ENCODE measurements at places on chromosomes 1 and 21.

DNA sequence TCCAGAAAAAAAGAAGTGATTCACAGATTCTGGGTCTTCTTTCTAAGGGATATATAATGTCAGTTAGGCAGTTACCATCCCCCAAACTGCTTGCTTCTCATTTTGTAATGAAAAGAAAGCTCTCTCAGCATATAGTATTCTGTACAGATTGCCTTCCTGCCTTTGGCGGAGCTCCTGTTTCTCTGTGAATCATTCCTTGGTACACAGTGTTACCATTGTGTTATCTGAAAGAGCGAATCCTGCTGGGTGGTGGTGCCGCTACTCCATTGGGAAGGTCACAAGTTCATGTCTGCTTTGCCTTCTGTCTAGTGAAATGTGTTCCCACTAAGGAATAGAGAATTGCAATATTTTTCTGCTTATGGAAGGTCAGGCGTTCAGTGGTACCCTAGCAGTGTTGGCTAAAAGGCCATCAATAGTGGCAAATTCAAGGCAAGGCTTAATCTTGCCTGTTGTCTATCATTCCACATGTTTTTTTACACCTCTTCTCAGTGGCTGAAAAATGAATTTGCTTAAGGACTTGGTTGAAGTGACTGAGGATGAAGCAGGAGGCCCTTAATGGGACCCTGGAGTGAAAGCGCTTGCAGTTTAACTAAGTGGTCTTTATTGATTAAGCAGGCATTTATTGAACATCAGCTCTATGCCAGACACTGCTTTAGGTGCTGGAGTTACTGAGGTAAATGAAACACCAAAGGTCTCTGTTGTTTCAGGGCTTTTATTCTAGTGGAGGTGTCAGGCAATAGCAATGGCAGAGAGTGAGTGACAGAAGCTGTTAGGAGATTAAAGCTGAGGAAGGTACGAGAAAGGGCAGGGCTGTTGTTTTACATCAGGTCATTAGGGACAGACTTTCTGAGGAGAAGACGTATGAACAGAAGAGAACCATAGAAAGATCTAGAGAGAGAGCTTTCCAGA is 186.7 kb downstream of the PDE4B start:
- DNase-seq, result no peak

DNA sequence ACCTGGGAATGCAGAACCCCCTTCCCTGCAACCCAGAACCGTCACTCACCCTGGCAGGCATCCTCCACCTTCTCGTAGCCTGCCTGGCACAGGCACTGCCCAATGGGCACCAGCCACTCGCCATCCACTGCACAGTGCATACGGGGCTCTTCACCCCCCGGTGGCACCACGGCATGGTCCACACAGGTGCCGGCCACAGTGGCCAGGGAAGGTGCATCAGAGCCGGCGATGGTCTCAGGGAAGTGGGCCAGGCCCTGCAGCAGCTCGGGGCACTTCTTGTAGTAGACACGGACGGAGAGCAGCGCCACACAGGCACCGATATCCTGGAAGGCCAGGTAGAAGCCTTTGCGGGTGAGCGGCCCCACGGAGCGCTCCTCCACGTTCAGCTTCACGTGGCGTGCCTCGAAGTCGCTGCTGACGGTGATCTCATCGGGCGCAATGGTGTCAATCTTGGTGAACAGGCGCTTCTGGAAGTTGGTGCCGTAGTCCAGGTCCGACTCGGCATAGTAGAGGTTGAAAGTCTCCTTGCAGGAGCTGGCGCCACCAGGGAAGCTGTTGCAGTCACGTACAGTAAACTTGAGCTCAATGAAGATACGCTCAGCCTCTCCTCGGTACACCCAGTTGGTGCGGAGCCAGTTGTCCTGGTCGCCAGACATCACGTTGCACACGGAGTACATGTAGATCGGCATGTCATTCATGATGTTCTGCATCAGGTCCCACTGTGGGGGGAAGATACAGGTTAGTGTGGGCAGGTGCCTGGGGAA is 7.4 kb downstream of the EPHA2 start:
- no peak for DNase-seq

DNA sequence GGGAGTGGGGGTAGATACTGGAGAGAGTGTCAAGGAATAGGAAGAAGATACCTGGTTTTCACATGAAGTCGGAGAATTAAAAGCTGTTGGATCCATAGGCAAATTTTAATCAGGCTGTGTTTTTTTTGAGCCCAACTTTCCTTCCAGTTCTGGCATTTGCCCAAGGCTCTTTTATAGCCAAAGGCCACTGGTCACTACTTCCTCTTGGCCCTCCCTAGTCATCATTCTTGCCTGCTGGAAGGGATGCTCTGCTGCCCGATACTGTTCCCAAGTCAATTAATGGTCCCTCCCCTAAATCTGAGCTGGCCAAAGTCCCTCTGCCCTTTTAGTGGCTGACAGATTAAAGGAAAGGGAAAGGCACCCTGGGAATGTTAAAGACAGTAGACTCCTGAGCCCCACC is 102.8 kb upstream of the ZNF648 start:
- DNase-seq, result no peak

- DNase-seq, result no peak
Measured at GRCh38 chr1:30263888-30264671, 459.3 kb downstream of the MATN1 start.

DNA sequence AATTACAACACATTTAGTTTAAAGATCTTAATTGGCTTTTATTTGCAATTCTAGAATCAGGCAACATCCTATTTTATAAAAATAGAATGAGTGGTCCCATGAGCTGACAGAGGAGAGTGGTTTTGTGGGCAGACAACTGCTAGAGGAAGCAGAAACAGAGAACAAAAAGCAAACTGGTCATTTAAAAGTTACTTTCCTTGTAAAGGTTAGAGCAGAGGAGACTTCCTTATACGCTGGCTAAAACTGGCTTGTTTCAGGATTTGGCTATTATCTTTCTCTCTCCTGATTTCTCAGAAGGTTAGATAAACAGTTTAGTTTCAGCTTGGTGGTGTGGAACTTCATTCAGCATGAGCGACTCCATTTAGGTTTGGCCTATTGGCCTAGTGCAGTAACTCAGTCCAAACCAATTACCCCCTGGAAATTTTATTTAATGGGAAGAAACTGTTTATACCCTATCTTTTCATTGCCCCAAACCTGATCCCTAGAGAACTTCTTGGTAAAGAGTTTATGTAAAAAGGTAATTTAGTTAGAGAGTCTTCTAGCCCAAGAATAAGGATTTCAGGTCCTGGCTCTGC is 32.2 kb upstream of the IL20 start:
- no peak for DNase-seq

DNA sequence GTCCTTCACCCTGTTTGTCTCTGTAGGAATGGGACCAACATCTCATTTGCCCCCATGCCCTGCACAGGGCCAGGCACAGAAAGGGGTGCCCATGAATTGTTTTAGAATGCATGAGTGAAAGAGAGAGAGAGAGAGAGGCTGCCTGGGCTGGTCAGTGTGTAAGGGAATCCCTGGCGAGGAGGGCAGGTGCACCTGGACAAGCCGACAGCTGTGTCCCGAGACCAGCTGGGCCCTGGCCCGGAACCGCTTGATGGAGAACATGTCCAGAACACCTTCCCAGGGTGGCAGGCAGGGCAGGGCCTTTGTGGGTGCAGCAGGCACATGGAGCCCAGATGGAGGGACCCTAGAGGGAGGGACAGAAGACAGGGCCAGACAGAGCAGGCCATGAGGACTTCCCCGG is 22.7 kb downstream of the SPOCD1 start:
- DNase-seq, result no peak

- no peak for DNase-seq
Measured at GRCh38 chr1:30731806-30732276, 8.5 kb upstream of the MATN1 start.

DNA sequence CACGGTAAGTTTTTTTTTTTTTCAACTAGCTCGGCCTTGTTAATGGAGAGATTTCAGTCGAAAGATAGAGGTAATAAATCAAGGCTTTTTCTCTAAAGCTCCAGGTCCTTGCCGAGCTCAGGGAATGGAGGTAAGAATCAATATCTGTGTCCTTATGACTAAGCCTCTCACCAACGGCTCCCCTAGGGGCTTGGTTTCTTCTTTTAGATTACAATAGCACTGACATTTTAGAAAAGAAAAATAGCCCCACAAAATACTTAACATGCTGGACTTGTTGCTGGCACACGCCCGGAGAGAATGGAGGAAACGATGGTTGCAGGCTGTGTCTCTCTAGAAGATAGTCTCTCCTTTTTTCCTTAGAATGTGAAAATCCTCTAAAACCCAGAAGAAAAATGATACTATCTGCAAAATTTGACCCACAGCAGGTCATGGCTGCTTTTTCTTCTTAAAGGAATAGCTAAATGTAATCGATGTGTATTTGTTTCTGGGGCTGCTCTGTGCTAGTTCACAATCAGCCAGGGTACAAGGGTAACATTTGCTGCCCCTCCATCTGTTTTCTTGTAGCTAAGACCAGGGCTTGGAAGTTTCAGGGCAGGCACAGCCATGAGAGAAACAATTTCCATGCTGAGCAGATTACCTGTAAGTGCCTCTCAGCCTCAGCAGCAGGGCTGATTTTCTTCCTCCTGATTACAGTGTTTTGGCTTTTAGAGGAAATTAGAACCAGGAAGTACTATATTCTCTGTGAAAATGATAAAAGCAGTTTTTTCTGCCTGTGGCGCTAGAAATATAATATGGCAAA is 86.2 kb upstream of the GNG12 start:
- no peak for DNase-seq

- DNase-seq, result no peak
Measured at GRCh38 chr21:28781602-28782276, 210.9 kb downstream of the LTN1 start.
